ENCODE measurements at places on chromosomes 4 and X.

DNA sequence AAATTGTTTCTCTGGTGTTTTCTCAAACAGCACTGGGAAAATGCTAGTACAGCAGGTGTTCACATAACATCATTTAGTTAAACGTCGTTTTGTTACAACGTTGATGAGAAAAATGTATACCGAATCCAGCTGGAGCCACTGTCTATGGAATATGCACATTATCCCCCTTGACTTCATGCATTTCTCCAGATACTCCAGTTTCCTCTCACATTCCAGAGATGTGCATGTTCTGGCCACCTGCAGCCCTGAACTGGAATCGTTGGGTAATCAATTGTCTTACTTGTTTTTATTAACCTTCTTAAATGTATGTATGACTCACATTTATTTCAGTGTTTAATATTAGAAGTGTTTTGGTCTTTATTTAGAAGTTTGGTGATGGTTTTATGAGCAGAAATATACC is 18.4 kb upstream of the ODAM start:
- no peak for DNase-seq

DNA sequence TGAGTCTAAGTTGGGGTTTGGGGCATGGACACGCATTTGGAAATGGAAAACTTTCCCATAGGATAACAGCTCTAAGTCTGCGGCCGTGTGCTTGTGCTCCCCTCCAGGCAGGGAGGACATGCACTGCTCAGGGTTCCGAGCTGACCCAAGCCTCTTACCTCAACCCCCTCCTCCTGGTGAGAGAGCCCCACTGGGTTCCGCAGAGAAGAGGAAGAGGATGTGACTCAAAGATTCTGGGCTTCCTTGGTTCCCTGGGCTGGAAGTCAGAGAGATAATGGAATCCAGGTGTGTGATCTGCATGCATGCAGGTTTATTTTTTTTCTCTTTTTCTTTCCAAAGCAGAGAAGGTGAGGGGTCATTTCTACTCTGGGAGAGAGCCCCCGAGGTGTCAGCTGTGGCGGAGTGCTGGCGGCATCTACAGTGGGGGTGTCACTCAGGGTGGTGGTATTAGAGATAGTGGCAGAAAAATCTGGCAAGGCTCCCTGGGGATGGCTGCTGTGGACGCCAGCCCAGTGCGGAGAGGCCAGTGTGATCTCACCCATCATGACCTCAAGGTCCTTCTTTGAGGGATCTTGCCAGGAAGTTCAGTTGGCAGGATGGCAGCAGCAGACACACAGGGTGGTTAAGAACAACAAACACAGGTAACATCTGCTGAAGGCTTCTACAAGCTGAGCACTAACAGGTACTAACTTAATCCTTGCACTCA is 168.7 kb upstream of the HAND2 start:
- DNase-seq: peak; percentile 73

DNA sequence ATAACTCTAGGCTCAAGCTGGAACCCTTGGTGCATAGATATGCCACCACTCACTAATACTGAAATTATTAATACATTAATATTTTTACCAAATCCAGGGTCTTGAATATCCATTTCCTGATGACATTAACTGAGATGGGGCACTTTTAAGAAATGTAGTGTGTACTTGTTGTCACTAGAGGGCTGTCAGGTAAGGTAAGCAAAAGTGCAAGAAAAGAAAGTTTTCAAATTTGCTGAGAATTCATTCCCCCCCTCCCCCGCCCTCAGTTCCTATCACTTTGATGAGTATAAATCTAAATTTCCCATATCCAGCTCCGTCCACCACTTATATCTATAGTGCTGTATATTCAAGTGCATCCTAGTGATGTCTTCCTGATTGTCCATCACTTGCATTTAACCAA is 20.5 kb upstream of the WDR44 start:
- no peak for DNase-seq

DNA sequence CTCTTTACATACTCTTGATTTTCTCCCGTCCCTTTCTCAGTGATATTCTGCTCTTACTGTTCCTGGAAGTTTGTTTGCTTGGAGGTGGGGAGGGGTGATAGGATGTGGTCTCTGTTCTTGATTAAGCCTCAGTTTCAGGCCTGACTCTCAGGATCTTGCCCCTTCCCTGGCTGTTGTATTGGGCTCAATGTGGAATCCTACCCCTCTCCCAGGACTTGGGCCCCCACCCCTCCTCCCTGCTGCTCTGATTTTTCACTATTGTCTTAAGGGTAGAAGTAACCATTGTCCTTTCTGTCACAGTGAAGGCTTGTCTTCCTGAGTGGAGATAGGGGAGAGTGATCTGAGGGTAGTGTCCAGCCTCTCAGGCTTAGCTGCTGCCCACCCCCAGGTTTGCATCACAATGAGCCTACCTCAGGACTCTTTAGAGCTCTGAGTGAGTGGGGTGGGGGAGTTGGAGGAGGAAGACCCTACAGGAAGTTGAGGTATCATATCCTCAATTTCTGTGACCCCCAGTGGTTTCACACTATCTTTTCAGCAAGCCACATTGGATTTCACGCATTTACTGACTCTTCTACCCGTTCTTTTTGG is 16.5 kb downstream of the CDKL5 start:
- DNase-seq: no peak

DNA sequence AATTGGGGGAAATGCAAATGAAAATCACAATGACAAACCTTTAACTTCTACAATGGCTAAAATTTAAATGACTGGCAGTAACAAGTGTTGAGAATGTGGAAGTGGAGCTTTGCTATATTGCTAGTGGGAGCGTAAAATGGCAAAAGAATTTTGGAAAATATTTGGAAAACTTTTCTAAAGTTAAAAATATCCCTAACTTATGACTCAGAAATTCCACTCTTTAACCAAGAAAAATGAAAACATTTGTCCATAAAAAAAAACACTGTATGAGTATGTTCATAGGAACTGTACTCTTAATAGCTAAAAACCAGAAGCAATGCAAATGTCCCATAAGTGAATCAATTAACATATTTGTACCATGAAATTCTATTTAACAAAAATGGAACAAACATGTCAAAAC is 3.6 kb downstream of the TBCK start:
- no peak for DNase-seq

- no peak for DNase-seq
Observed at GRCh38 chr4:183875251-183875825, 29.8 kb upstream of the STOX2 start.

DNA sequence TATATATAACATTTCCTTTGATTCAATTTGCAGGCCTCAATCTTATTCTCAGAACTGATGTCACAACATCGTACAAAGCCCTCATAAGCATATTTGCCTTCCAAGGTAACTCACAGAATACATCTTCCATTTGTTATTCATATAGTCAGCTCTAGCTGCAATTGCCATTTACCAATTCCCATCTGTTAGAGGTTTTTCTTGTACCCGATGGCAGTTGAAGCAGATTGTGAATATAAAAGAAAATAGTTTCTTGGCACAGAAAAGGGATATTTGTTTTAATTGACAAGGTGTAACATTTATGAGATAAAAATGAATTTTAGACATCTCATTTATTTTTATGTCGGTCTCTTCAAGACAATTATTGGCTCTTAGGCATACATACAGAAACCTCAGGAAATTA is 311.3 kb downstream of the TRIML1 start:
- DNase-seq: no peak

GRCh38 chr4:138609943-138610350 is 367.8 kb upstream of the SLC7A11 start:
- no peak for DNase-seq

GRCh38 chr4:86451560-86452330 is 91.9 kb upstream of the MAPK10 start:
- no peak for DNase-seq

DNA sequence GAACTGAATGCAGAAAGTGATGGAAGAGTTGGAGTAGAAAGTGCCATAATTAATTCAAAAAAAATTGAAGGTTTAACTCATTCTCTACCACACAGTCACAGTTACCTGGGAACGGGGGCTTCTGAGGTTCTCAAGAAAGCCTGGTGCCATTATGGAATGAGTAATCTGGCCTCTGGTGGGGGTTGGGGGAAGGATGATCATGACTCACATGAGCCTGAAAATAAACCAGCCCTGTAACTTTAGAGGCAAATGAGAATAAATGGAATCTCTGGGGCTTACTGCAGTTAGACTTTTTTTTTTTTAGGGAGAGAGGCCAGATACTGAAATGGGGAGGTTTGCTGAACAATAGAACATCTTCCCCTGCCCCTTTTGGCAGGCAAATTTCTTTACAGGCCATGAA is 55.3 kb downstream of the SOD3 start:
- no peak for DNase-seq

GRCh38 chr4:91527056-91527455 is 776.7 kb upstream of the GRID2 start:
- no peak for DNase-seq

DNA sequence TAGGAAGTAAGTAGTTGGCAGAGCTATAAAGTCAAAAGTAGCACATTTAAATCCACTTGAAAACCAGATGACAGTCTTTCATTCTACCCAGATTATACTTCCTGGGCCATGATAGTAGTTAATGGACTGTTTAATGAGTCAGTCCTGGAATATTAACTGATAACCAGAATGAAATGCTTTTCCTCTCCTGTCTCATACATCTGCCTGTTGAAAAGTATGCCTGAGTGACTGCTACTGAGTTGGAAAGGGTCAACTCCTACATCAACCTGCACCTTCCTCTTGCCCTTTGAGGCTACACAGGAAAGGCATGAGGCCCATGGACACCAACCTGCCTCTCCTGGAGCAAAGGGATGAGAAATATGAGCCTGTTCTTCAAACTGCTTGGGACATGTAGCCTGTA is 36.0 kb upstream of the COX7B2 start:
- no peak for DNase-seq

DNA sequence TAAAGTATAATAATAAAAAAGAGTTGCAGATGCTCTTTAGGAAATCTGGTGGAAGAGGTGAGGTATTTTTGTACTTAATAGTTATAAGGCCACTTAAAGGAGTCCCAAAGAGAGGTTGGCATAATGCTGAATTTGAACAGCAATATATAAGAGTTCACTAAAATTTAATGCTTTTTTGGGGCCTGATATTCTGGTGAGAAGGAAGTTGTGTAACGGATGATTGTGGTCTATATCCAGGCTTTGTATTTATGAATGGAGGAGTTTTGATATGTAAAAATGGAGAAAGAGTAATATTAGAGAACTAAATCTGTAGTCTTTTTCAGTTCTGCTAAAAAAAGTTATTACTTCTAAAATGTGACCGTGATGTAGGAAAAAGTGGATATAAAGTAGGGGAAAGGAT is 20.4 kb downstream of the BMP2K start:
- DNase-seq: no peak

GRCh38 chr4:98627531-98628257 is 30.7 kb downstream of the TSPAN5 start:
- no peak for DNase-seq

DNA sequence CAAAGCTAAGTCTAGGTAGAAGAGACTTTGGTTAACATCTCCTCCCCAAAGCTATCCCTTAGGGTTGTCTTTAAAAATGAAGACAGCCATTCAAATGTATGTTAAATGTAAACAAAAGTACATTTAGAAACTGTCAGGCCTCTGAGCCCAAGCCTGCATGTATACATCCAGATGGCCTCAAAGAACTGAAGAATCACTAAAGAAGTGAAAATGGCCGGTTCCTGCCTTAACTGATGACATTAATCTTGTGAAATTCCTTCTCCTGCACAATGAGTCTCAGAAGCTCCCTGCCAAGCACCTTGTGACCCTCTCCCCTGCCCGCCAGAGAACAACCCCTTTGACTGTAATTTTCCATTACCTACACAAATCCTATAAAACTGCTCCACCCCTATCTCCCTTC is 377.9 kb downstream of the FAM133A start:
- no peak for DNase-seq

DNA sequence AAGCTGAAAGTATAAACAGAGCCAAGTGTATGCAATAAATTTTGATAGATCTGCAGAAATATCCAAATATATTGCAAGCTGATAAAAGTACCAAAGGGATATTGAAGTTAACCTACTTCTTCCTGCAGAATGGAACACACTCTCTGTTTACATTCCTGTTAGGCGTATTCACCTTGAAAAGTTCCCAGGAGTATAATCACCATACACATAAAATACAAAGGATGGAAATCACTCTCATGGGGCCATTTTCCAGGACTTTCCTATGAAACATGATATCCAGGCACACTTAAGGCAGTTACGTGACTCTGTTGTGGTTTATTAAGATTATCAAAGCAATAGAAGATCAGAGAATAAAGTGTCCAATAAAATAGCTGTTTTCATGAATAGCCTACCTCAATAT is 1142.3 kb downstream of the NLGN4X start:
- no peak for DNase-seq

DNA sequence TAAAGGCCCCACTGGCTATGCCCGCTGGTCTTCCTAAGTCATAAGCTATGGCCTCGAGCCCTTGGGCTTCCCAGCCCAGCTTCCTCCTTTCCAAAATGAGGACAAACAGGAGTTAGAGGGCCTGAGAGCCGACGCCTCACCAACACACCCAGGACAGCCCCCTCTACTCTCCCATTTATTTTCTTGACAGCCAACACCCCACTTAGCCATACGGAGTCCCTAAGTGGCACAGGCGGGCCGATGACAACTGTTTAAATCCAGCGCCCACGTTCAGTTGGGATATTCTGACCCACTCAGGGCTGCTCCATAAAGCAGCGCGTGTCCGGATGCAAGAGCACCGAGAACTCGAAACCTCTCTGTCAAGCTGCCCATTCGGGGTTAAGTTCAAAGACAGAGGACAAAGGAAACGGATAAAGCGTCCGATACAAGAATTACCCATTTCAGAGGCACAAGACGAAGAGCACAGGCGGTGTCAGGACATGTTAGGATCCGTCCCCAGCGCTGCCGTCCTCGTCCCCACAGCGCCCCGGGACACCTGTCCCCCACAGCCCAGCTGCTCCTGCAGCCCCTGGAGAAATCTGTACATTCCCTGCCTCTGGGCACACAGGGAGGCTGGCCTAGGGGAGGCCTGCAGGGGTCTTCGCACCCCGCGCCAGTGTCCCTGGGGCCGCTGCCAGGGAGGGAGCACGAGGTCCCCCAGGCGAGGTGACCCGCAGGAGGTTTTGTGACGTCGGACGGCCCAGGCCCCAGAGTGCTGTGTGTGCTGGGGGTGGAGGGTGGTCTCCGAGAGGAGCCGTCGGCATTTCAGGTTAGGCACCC is 1.2 kb downstream of the PRKX start:
- no peak for DNase-seq

GRCh38 chr4:28225050-28225449 is 1364.4 kb downstream of the STIM2 start:
- DNase-seq: no peak

Data from Right ventricle myocardium superior (tissue), 1 donor.